Endodermal cell (in vitro differentiated cells): ENCODE measurements at places on chromosomes 2 and 18.

GRCh38 chr2:9004338-9005204 is 1.1 kb upstream of the MBOAT2 start:
- DNase-seq: no peak

DNA sequence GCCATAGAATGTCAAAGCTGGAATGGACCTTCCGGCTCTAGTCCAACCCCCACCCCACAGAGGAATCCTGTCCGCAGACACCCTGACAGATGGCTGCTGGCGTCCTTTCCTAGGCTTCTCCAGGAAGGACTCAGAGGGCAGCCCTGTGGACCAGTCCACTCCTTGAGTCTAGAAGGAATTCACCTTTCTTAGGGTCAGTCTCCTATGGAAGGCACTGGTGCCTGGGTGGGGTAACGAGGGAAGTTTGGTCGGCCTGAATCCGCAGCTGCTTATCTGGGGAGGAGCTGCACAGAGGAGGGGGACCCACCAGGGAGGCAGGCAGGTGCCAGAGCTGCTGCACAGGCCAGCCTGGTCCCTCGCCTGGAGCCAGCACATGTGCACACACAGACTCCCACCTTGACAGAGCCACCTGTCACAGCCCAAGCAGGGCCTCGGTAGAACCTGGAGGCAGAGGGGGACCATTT is 2.5 kb downstream of the DNMT3A start:
- no peak for DNase-seq

- DNase-seq: no peak
These were observed 912.6 kb upstream of the FSHR start for GRCh38 chr2:50066873-50067272.

GRCh38 chr2:133480707-133481429 is 87.4 kb downstream of the NCKAP5 start:
- no peak for DNase-seq

- DNase-seq: no peak
These were observed 25.2 kb downstream of the RTN4 start for GRCh38 chr2:55025082-55025481.

GRCh38 chr2:7333960-7334493 is 416.8 kb downstream of the RNF144A start:
- no peak for DNase-seq

DNA sequence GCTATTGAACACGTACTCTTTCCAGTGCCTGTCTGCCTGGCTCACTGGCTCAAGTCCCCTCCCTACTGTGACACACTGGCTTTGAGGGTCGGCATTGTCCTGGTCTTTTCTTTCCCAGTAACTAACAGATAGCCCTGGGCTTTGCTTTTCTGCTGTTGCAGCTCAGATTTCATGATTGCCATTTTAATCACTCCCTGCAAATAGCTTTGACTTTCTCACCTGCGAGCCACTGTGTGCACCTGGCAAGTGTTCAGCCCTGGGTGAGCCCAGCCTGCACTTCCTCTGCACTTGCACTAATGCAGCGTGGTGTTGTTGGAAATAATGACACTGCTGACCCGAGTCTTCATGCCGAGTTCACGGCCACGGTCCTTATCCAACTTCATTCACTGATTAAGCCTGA is 52.9 kb downstream of the DCDC2C start:
- peak; percentile 39 for DNase-seq

DNA sequence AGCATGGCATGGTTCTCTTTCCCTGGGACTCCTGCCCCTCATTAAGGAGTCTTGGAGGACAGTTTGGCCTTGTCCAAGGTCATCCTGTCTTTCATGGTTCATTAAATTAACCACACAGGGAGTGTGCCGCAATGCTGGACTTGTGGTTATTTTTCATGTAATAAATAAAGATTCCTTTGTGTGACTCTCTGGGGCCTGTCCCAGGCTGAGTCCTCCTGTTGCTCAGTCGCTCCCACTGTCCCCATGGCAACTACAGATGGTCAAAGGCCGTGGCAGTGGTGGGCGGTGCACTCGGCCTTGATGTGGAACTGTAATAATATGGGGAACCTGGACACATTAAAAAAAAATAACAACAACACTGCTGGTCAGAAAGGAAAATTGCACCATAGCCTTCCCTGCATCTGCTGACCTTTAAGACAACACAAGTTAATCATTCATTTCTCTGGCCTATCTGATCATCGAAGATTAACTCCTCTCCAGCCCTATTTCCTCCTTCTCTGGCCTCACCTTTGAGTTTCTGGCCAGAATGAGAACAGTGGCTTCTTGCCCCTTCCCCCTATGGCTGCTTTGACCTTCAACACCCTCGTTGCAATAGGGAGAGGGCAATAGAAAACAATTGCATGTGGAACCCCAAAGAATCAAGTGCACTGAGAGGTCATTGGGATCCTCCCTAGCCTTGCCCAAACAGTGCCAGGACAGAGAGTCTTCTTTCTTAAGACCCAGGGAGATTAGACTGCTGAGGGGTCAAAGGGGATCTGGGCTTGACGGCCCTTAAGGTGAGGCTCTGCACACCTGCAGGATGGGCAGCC is 44.7 kb downstream of the PSD4 start:
- peak; percentile 37 for DNase-seq

DNA sequence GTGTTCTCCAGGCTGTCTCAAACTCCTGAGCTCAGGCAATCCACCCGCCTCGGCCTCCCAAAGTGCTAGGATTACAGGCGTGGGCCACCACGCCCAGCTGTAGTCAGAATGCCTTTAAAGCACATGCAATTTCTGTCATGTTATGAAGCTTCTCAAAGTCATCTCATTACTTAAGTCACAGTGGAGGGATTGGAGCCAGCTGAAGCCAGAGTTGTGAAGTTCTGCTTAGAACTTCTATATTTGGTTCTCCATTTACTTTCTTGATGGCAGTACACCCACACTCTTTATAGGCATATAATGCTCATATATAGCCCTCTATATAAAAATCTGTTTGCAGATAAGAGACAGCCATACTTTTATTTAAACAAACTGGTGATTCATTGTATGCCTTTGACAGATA is 68.8 kb upstream of the CWC22 start:
- DNase-seq: no peak

DNA sequence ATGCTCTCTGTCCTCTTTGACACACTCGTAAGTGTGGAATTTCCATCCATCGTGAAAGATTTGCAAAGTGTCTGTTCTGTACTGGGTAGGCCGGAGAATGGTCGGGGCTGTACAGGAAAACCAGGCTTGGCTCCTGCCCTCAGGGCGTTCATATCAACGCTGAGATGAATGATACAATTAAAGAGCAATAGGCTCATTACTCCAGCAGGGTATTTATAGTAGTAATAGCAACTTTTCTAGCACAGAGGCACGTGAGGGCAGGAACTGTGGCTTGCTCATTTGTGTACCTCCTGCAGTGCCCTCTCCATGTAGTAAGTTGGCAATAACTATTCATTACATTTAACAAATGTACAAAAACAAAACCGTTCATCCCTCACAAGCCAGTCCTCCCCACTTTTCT is 5.3 kb upstream of the NCK2 start:
- peak; percentile 17 for DNase-seq

DNA sequence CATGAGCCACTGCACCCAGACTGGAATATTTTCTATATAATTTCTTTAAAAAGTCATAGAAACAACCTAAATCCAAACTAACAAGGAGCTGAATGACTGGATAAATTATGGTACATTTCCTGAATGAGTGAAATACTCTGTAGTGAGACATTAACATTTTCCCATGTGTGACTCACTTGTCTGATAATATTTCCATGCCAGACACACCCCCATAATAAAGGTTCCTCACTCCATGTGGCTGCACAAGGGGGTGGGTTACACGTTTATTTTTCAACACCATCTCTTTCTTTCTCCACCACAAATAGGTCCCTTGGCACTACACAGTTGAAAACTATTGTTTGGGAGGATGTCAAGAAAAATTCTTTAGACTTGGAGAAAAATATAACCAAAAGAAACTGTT is 266.3 kb upstream of the LYPD1 start:
- DNase-seq: no peak

DNA sequence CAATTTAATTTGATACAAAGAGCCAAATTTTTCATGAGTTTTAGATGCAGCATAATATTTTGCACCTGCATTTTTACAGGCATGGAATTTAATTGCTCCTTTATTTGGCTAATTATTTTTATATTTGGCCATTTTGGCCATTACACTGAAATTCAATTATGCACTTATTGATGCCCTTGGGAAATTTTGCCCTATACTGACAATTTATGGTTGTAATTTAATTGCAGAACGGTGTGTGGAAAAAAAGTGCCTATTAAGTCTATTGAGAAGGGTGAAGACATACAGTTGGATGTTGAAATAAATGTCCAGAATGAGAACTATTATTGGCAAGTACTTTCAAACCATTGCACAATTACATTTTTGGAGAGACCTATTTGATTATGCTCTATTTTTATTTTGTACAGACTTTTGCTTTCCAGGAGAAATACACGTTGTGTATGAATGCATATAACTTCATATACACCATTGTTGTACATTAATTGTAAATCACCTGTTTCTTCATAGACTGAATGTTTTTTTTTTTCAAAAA is 1319.3 kb upstream of the CDH2 start:
- no peak for DNase-seq

GRCh38 chr18:70781860-70782453 is 493.1 kb downstream of the SOCS6 start:
- peak; percentile 92 for DNase-seq

DNA sequence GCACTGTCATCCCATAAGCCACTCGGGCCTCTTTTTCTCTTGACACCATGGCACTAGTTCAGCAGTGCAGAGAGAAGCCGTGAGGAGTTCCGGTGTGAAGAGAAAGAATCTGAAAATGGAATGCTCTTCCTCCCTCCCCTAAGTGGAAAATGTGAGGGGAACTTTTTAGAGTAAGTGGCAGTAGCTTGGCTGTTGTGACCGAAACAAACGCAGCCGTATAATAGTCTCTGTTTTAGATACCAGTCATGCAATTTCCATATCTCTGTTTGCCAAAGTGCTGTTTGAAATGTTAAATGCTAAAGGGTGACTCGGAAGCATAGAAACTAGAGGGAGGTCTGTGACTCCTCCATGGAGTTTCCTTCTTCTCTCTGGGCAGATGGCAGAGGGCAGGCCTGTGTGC is 122.9 kb downstream of the MTCL1 start:
- DNase-seq: no peak

DNA sequence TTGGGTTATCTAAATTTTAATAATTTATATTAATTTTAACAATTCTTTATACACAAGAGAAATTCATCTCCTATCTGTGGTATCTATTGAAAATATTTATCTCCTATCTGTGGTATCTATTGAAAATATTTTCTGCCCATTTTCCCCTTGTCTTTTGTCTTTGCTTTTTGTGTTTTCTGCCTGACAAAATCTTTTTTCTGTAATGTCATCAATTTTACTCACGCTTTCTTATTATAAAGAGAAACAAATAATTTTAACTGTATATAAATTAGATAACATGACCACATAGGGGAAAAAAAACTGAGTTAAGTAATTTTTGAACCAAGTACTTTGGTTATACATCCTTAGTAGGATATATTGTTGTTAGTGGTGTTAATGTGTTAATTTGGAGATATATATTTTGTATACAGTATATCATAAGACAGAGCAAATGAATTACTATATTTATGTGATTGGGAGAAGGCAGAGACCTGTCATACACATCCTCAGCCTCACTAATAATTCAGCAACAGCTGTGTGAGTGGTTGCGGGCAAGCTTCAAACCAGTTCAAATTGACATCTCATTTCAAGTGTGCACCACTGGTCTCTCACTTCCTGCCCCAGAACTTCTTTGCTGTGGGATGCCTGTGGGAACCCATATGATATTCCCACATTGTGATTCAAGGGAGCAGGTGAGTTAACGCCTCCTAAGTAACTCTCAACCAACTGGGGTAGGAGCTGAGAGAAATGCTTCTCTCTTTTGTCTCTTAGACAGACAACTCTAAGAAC is 292.4 kb downstream of the SP3 start:
- no peak for DNase-seq

DNA sequence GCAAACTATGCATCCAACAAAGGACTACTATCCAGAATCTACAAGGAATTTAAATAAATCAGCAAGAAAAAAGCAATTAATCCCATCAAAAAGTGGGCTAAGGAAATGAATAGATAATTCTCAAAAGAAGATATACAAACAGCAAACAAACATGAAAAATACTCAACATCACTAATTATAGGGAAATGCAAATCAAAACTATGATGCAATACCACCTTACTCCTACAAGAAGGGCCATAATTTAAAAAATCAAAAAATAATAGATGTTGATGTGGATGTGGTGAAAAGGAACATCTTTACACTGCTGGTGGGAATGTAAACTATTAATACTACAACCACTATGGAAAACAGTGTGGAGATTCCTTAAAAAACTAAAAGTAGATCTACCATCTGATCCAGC is 164.7 kb downstream of the ZBTB7C start:
- no peak for DNase-seq

GRCh38 chr18:59265246-59265973 is 7.8 kb downstream of the RAX start:
- DNase-seq: peak; percentile 94

GRCh38 chr18:72444798-72445155 is 99.4 kb downstream of the CBLN2 start:
- DNase-seq: peak; percentile 68

DNA sequence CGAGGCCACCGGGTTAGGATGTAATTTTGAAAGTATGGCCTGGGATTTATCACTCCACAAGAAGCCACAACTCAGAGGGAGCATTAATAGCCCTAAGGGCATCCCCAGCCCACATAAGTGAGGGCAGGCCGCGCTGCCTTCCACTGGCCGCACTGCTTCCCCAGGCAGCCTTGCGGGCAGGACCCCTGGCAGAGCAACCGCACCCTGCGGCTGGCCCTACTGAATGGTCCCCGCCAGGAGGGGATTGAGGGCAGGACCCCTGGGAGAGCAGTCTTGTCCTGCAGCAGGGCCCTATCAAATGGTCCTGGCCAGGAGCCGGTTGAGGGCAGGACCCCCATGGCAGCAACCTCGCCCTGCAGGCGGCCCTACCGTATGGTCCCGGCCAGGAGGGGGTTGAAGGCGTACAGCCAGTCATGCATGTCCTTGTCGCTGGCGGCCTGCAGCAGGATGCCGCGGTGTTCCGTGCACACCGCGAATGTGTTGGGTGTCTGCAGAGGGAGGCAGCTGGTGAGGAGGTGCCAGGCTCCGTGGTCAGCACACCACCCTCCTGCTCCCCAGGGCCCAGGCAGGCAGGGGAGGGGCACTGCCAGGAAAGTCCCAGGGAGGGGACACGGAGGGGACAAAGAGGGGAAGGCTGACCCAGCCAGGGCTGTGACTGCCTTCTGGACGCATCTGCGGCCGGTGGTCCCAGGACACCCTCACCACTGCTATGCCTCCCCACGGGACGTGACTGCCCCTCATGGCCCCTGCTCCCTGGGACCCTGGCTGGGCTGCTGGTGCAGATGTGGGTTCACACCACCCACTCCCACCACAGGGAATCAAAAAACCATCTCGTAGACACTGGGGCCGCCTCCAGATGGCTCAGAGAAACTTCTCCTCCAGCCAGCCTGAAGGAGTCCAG is 26.3 kb downstream of the AQP12A start:
- no peak for DNase-seq

- no peak for DNase-seq
These were observed 145.2 kb downstream of the GALNT3 start for GRCh38 chr2:165648801-165649200.

GRCh38 chr18:49500201-49500921 is 13.3 kb upstream of the C18orf32 start:
- DNase-seq: peak; percentile 73
